ENCODE measurements at places on chromosomes 2 and 18.

GRCh38 chr2:116141891-116142474, 1672.5 kb upstream of the DDX18 start:
- DNase-seq, result no peak

- DNase-seq, result no peak
Observed at GRCh38 chr18:41347057-41347456, 608.0 kb upstream of the PIK3C3 start.

DNA sequence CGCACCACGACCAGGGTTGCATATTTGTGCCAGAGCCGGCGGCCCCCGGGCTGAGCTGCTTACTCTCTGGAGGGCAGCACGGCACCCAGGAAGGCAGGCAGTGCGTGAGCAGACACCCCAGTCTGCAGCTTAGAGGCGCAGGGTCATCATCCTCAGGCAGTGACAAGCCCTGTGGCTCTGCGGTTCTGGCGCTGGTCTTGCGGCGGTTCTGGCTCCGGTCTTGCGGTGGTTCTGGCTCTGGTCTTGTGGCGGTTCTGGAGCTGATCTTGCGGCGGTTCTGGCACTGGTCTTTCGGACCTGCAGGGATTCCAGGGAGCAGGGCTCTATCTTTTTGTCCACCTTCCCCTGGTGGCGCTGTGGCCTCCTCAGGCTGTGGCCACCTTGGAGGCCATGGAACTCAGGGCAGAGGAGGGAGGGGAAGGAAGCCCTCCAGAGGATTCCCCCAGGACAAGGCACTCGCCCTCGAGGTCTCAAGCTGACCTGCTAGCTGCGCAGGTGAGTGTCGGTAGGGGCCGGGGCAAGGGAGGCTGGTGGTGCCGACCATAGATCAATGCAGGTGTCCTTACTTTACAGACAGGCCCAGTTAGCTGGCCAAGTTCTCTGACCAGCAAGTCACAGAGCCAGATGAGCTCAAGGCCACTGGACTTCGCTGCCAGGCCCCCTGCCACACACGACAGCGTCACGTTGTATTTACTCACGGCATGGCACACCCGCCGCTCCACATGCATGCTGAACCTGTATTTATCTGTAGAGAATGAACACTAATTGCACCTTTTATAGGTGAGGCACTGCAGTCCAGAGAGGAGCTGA, 14.9 kb downstream of the ESPNL start:
- DNase-seq, result no peak

GRCh38 chr2:197311421-197312033, 947 bp upstream of the ANKRD44 start:
- no peak for DNase-seq

- DNase-seq, result no peak
Observed at GRCh38 chr2:180520206-180520605, 460.2 kb upstream of the UBE2E3 start.

GRCh38 chr2:38038682-38039081, 37.3 kb downstream of the CYP1B1 start:
- no peak for DNase-seq

DNA sequence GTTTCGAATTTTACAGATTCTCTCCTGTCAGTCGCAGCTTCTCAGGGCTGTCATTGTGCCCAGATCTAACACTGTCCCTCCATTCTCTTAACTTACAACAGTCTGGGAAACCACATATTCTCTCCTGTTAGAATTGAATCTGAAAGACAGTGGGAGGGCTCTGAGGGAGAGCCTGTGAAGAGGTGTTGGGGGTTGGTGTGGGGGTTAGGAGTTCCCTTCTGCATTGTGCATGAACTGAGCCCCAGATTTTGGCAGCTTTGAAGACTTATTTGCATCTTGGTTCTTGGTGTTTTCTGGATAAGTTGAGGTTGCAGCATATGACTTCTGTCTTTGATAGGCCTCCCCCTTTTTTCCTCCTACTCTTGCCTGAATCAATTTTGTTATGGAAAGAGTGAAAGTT, 64.1 kb downstream of the TANC1 start:
- DNase-seq, result no peak

- no peak for DNase-seq
Observed at GRCh38 chr2:169775765-169776164, 22.9 kb upstream of the SSB start.

DNA sequence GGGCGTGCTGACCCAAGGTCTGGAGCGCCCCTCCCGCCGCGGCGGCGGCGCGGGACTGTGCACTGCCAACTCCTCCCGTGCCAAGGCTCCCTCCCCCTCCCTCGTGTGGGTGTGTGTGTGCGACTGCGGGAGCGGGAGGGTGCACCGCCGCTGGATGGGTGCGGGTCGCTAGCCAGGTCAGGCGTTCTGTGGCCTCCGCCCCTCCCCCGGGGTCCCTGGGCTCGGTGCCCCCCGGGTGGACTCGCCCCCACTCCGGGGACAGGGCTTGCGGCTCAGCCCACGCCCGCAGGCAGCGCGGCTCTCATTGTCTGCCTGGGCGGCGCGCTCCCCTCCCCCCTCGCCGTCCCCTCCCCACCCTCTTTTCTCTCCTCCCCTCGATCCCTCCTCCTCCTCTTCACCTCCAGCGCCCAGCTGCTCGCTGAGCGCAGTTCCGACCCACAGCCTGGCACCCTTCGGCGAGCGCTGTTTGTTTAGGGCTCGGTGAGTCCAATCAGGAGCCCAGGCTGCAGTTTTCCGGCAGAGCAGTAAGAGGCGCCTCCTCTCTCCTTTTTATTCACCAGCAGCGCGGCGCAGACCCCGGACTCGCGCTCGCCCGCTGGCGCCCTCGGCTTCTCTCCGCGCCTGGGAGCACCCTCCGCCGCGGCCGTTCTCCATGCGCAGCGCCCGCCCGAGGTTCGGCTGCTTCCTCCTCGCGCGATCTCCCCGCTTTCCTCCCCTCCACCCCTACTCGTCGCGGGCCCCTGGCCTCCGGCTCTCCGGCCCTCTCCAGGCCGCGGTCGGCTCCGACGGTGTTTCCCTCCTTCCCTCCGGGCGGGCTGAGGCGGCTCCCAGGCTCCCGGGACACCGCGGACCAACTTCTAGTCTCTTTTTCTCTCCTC, at the start of gene GATA6:
TSS of gene GATA6 (plus strand) at position 579 of the 878 bp plus-strand sequence. CDS start 1,556 bp downstream, outside the sequence.
- DNase-seq, result peak; percentile 43

GRCh38 chr2:62187246-62187645, 8.7 kb upstream of the B3GNT2 start:
- DNase-seq, result no peak

DNA sequence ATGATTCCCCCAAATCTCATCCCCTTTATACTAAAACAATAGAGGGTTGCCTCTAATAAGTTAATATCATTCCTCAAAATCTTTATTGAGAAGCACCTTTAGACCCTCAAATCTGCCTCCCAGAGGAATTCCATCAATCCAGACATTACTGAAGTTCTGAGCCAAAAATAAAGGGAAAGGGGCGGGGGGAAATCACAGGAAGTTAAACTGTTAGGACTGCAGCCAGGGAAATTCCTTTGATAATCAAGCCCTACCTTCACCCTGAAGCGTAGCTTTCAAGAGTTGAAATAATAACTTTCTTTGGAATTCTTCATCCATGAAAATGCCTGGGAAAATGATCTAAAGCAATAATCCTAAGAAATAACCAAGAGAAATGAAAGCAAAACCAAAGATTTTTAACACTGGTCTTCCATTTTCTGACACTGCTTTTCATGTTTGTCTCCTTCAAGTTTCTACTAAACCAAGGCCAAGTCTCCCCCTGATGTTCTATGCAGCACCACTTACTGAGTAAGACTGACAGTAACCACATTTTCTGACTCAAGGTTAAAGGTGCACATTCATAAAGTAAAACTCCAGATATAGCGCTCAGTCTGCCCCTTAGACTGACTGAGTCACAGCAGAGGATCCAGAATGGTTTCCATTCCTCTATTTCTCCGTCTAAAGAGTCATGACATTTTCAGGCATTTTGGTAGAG, 78.2 kb downstream of the TCF4 start:
- peak; percentile 3 for DNase-seq

GRCh38 chr2:60535685-60536312, 17.7 kb downstream of the BCL11A start:
- no peak for DNase-seq

- DNase-seq, result no peak
Observed at GRCh38 chr2:71156573-71156972, 26.1 kb downstream of the MPHOSPH10 start.

- DNase-seq, result no peak
Observed at GRCh38 chr18:39341129-39341528, 1775.5 kb upstream of the CELF4 start.

DNA sequence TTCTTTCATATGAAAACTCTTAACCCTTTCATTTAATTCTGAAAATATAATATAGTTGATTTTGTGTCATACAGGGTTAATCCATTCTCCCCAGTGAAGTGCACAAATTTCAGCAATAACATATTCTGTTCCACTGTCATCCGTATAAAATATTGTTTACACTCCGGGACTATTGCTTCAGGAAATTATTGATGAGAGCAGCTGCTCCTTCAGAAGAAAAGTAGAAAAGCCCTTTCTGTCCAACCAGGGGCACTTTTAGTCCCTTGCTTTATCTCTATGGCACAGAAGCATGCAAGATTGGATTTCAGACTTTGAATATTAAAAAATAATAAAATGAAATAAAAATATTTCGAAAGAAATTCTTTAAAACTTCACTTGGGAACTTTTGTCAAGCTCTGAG, 535.7 kb upstream of the SLC39A10 start:
- DNase-seq, result no peak
